ENCODE measurements at places on chromosomes 12 and 14.

GRCh38 chr14:47389535-47389934 lies 285.9 kb downstream of the MDGA2 start:
- DNase-seq: no peak

GRCh38 chr12:88122666-88123065 lies 19.2 kb downstream of the CEP290 start:
- no peak for DNase-seq

DNA sequence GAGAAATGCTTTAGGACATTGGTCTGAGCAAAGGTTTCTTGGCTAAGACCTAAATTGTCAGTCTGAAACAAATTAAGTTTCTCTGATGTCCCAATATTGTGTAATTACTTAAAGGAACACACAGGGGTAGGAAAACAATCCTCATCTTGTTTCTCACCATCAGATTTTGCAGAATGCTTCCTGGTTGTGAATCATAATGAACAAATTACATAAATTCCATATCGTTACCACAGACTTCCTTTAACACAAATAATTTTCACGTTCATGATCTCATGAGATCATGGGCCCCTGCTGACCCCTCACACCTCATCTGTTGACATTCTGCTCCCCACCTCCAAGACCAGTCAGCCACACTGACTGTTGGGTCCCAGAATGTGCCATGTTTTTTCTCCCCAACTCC lies 194.1 kb downstream of the MON2 start:
- DNase-seq: no peak

GRCh38 chr12:38625306-38625705 lies 280.1 kb downstream of the CPNE8 start:
- DNase-seq: no peak

DNA sequence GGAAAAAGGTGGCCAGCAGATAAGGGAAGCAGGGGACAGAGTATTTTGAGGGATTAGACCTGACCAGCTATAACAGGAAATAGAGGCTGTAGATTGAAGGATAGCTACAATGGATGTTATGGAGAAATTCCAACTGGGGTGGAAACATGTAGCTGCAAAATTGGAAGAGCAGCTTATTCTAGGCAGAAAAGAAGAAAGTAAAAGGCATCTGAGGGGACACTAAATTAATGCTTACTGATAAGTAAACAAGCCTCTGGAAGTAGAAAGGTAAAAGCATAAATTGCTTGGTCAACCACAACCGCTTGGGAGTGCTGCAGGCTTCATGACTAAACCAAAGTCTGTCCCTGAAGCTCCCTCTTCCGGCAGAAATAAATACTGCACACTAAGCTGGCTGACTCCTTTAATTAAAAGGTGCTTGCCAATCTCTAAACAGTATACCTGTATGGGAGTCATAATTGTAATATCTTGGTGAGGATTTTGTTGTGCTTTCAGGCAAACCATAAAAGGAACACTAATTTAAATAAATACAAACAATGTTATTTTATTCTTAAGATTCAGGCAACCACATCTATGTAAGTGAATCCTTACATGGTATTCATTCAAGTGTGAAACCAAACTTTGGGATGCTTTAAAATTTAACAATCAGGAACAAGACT lies 7.7 kb downstream of the UBC start:
- peak; percentile 81 for DNase-seq

DNA sequence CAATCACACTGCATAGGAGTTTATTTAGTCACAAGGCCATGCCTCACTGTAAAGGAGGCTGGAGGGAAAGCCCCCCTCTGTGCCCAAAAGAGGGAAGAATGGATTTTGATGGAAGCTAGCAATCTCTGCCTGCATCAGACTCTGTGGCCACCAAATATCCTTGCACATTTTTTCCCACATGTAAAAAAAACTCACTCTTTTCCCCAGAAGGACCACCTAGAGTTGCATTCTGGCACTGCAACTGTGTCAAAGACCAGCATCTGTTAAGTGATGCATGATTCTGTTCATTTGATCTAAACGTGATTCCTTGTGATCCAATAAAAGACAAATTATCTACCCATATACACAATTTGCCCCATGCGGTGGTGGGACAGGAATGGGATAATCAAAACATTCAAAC lies 8.0 kb downstream of the RHOJ start:
- no peak for DNase-seq

GRCh38 chr14:61889914-61890351 lies 127.7 kb downstream of the SNAPC1 start:
- DNase-seq: peak; percentile 35

GRCh38 chr12:16599081-16599480 lies 6.9 kb downstream of the LMO3 start:
- no peak for DNase-seq

- DNase-seq: no peak
Measured at GRCh38 chr14:101853455-101854018, 92.0 kb downstream of the PPP2R5C start.
